GM12878 (cell line): ENCODE measurements at places on chromosomes 6 and 20. TPM values are rescaled to one million over a fixed set of nuclear protein-coding genes. Genes with fewer than 3 reads are reported as not detected.

The TSPO2 gene
- total RNA-seq = not detected in 2 replicates

The COX4I2 gene
- not detected in 2 replicates for total RNA-seq

The MANEA gene
- total RNA-seq = 11.8 and 13.3 TPM in 2 replicates

The SLPI gene
- total RNA-seq = 1.4 TPM in 1 of 2 replicates, not detected in the other

The FUT9 gene
- total RNA-seq = not detected in 2 replicates

The REM1 gene
- not detected in 2 replicates for total RNA-seq

The ROMO1 gene
- total RNA-seq = 154 and 161 TPM in 2 replicates

The HRH3 gene
- total RNA-seq = not detected in 2 replicates

The CHRNA4 gene
- total RNA-seq = 0.21 and 0.41 TPM in 2 replicates

The RUNX2 gene
- total RNA-seq = 0.61 and 0.77 TPM in 2 replicates

The HTR1B gene
- not detected in 2 replicates for total RNA-seq

The ABHD16B gene
- total RNA-seq = not detected in 2 replicates

The FAM217A gene
- not detected in 2 replicates for total RNA-seq

The BHLHE23 gene
- total RNA-seq = 0.33 TPM in 1 of 2 replicates, not detected in the other

The CCDC170 gene
- total RNA-seq = 0.11 TPM in 1 of 2 replicates, not detected in the other
